ENCODE measurements at places on chromosomes 11 and 22.

GRCh38 chr11:13691286-13691899, 22.9 kb downstream of the FAR1 start:
- no peak for DNase-seq

DNA sequence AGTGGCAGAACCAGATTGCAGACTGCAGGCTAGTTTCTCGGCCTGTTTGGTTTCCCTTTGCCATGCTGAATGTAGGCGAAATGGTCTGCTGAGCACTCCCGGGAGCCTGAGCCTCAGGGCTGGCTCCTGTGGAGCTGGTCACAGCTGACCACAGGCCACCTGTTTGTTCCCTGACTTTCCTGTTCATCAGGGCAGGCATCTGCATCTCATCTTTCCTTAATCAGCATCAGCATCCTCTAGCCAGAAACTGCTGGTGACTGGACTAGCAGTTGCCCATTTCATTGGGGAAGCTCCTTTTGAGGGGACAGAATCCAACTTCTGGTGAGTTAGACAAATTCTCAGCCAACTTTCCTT, 20.2 kb upstream of the C11orf96 start:
- DNase-seq, result no peak

GRCh38 chr11:75325713-75326438, 25.6 kb downstream of the ARRB1 start:
- no peak for DNase-seq

- no peak for DNase-seq
Measured at GRCh38 chr22:22061085-22062077, 78.8 kb upstream of the TOP3B start.

DNA sequence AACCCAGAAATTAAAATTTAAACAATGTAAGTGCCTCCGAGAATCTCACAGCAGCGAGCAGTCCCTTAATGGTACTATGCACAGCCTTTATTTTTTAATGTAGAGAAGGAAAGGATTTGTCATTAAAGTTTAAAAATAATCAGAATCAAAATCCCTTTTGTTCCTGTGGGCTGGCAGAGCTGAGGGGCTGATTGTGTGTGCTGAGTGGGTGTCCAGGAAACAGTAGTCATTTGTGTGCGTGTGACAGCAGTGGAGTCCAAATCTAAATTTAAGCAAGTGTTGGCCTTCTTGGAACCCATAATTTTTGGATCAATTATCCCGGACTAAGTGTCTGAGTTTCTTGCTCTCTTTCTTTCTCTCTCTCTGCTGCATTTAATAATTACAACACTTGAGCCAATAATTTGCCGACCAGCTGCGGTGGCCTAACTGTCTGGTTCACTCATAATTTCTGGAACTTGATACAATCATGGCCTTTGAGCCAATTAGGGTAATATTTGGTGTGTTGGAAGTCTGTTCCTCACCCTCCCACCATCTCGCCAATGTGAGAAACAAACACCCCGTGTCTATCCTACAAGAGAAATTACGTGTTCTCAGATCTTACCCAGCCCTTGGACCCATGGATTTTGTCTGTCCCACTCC, 528.0 kb downstream of the SOX6 start:
- no peak for DNase-seq

GRCh38 chr22:19057999-19058491, 64.2 kb downstream of the DGCR2 start:
- no peak for DNase-seq

GRCh38 chr22:28171115-28171514, 252.1 kb upstream of the PITPNB start:
- DNase-seq, result no peak

GRCh38 chr11:65277631-65278277, 16.0 kb downstream of the POLA2 start:
- no peak for DNase-seq

DNA sequence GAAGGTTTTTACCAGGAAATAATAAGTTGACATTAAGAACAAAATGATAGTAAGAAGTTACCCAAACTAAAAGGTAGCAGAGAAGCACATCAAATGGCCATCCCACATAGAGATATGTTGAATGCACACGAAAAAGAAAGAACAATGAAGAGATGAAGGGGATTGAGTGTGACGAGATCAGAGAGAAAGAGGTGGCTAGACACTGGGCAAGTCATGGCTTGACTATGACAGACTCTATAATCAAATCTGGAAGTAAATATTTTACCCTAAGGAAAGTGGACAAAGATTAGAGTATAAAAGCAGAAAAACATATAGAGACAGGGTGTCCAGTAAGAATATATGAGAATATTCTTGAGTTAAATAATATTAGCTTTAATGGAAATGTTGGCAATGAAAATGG, 31.4 kb downstream of the CASP12 start:
- no peak for DNase-seq

GRCh38 chr11:22807855-22808570, 21.6 kb downstream of the SVIP start:
- no peak for DNase-seq

- no peak for DNase-seq
Measured at GRCh38 chr11:113322158-113322557, 7.8 kb downstream of the TTC12 start.

GRCh38 chr11:124745835-124746620, 6.0 kb downstream of the VSIG2 start:
- no peak for DNase-seq

GRCh38 chr22:46352691-46353386, 17.3 kb downstream of the TRMU start:
- DNase-seq, result peak; percentile 39

DNA sequence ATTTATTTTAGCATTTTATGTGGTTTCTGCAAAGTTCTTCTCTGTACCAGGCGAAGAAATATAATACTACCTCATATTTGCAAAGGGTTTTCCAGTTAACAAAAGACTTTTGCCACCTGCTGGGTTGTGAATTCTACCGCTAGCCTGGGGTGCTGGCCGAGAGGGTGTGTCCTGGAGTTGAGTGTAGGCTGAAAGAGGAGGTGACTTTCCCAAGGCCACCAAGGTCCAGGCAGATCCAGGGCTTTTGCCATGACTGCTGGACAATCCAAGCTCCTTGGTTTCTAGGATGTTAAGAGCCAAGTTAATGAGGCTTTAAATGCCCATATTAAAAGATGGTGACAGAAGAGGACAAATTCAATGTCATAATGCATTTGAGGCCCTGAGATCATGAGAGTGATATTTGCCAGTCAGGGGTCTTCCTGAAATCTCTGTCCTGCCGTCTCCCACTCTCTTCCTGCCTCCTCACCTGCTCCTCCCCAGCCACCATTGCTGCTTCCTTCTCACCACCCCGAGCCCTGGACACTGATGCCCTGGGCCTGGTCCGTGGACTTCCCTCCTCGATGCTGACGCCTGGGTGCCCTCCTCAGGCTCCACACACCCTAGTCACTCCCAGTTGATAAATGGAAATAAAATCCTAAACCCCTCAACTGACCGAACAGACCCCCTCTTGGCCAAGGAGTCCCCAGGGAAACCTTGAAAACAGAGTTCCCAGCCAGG, 825.6 kb downstream of the TBC1D22A start:
- no peak for DNase-seq

DNA sequence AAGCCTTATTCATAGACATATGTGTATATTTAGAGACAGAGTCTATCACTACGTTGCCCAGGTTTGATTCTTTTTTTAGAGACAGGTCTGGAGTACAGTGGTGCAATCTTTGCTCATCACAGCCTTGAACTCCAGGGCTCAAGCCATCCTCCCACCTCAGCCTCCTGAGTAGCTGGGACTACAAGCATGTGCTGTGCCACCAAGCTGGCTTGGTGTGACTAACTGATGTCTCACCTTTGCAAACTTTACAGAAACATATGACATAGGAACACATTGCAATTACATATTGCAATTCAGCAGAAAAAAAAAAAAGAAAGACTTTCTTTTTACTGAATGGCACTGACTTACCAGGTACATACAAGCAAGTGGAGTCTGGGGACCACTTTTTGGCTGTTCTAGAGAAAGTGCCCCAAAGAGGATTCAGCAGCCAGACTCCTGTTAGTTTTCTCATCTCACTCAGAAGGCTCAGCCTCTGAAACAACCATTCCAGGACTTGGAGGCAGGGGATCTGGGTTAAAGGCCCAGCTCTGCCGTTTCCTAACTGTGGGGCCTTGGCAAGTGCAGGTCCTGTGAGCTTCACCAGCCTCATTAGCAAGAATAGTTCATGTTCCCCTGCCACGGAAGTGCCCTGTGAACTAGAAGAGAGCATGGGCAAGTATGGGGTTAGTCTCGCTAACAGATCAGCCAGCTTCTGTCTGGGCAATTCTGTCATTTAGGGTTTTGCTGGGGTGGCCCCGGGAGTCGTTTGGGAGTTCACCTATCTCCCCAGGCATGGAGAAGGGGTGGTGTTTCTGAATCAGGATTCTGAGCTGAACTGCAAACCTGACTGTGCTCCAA, 11.3 kb upstream of the NFAM1 start:
- DNase-seq, result no peak

DNA sequence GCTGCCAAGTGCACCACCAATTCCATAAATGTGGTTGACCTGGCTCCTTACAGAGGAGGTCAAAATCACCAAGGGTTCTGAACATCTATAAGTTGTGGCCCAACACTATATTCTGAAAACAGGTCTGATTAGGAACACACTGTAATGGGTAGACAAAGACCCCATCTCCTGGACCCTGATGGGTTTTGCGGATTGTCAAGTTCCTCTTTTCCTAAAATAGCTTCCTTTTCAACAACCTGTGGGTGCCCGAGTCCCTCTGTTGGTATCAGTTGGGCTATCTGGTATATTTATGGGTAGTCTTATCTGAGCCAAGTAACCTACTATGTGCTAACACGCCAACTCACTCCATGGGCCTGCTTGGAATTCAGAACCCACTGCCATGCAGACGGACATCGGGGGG, 9.9 kb upstream of the CACNG2 start:
- no peak for DNase-seq

DNA sequence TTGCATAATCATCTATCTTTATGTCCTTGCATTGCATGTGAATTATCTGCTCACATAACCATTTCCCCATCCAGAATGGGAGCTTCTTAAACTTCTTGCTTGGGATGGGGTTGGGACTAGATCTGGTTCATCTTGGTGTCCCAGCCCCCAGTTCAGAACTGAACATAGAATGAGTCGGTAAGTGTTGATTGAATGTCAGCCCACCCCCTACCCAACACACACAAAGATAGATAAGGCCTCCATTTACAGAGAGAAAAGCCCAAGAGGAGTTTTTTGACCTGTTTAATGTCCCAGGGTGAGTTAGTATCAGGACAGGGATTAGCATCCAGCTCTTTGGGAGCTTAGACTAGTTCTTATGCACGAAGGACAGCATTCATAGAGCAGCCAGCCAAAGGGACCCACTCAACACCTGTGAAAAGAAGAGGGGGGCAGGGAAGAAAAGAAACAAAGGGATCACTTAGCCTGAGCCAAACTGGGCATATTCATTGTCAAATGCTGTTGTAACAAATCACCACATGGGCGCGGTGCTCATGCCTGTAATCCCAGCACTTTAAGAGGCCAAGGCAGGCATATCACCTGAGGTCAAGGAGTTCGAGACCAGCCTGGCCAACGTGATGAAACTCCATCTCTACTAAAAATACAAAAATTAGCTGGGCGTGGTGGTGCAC, 57.4 kb downstream of the CHRDL2 start:
- DNase-seq, result no peak

DNA sequence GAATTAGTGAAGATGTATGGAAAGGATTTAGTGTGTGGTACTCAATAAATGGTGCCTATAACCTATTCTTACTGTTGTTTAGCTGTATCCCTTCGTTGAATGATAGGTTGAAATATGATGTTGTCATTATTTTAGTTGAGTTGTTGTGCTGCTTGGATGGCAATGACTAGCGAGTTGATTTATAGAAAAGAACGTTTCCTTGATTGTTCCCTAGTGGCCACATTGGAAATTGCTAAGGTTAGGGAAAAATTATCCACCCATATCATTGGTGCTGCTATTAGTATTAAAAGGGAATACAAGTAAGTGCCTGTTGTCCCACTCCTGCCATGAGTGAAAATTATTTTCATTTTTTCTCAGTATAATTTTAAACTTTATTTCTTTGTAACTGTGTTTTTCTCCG, 14.5 kb downstream of the EMSY start:
- DNase-seq, result no peak

- no peak for DNase-seq
Measured at GRCh38 chr11:66987158-66987620, 12.1 kb downstream of the C11orf86 start.

GRCh38 chr22:35306350-35306967, 6.8 kb downstream of the TOM1 start:
- no peak for DNase-seq

- DNase-seq, result no peak
Measured at GRCh38 chr11:102957953-102958352, 2.4 kb upstream of the MMP13 start.

- no peak for DNase-seq
Measured at GRCh38 chr22:25488244-25489020, 76.0 kb upstream of the GRK3 start.

DNA sequence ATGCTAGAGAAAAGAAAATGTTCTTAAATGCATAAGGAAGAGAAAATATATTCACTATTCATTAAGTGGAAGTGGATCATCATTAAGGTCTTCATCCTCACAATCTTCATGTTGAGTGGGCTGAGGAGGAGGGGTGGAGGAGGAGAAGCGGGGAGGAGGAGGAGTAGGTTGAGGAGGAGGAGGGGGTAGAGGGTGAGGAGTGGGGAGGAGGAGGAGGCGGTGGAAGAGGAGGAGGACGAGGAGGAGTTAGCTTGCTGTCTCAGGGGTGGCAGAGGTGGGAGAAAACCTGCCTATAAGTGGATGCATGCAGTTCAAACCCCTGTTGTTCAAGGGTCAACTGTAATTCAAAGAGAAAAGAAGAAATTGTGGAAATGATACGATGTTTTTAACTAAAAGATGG, 71.6 kb downstream of the MYEOV start:
- no peak for DNase-seq

GRCh38 chr11:65555693-65556231, 2.4 kb downstream of the LTBP3 start:
- no peak for DNase-seq

- DNase-seq, result no peak
Measured at GRCh38 chr22:39924286-39924685, 23.4 kb downstream of the GRAP2 start.

- DNase-seq, result no peak
Measured at GRCh38 chr22:19764636-19765476, 4.3 kb downstream of the TBX1 start.

DNA sequence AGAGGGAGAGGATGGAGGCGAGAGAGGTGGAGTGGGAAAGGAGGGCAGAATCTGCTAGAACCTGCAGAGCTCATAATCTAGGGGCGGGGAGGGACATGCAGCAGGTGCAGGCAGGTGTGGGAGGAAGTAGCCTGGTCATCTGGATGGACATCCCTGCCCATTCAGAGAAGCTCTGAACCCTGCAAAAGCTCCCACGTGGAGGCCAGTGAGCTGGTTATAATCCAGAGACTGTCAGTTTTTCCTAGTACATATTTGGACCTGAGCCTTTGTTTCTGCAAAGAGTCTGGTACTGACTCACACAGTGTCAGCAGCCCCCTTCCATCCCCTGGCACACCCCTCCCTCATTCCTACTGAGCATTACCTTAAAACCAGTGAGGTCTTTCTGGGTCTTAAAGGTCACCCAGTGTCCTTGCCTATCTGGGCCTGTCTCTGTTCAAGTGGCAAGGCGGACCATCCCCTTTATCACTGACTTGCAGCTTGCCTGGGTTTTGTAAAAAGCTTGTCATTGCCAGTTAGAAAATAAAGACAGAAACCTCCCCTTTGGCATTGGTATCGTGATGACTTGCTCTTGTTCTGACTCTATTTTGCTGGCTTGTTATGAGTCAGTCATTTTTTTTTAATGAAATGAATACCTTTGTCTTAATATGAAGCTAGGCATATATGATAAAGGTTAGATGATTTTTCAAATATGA, 26.1 kb downstream of the PTPRJ start:
- DNase-seq, result no peak

All from NCI-H2107 (cell line).